ENCODE measurements at places on chromosomes 5 and 9.

DNA sequence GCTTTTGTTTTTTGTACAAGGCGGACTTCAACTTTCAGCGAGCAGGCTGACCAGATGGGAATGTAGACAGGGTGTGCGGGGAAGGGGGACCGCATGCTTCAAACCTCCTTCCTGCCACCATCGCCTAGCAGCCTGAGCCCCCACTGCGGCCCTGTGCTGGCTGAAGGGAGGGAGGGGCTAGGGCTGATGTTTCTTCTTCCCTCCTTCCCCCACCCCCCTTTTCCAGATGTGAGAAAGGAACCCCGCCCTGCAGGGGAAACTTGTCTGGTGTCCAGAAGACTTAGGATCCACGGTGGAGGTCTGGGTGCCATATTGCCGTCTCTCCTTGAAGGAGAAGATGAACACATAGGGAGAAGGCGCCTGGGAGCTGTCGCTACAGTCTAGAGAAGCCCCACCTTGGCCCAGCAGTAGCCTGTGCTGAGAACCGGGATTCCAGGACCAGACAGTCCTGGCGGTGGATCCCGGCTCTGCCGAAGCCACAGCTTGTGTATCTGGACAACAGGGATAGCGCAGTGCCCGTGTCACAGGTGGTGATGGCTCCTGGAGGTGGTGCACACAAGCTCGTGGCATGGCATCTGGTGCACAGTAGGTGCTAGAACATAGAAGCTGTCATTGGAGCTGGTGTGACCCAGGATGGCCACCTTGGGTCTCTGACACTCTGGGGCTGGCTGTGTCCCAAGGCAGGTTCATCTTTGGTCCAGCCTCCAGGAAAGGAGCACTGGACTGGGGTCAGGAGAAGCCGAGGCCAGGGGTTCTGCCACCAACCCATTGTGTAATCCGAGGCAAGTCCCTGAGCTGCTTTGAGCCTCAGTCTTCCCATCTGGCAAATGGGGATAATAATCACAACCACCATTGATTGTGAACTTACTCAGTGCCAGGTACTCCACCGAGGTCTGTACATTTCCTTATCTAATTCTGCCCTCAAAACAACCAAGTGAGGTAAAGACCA, 205.6 kb downstream of the C9orf50 start:
- DNase-seq, result no peak

DNA sequence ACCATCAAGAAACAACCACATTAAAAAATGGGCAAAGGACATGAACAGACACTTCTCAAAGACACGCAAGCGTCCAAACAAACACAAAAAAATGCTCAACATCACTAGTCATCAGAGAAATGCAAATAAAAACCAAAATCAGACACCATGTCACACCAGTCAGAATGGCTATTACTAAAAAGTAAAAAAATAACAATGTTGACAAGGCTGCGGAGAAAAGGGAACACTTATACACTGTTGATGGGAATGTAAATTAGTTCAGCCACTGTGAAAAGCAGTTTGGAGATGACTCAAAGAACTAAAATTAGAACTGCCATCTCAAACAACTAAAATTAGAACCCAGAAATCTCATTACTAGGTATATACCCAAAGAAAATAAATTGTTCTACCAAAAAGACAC, 80.4 kb downstream of the CAAP1 start:
- DNase-seq, result no peak

DNA sequence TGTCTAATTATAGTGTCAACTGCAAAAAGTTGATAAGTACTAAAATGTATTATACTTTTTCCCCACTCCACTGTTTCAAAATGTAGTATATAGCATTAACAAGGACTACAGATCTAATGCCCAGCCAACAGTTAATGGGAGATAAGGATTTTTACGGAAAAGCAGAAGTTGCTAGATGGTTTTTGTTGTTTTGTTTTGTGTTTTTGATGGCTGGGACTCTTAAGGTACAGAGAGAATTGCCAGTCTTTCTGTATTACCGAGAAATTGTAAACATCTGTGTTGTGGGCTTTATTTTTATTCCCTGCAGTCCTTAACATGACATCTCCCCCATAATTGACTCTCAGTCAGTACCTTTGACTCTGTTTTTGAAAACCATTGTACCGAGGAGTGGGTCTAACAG, 44.0 kb downstream of the TRIO start:
- DNase-seq, result no peak

DNA sequence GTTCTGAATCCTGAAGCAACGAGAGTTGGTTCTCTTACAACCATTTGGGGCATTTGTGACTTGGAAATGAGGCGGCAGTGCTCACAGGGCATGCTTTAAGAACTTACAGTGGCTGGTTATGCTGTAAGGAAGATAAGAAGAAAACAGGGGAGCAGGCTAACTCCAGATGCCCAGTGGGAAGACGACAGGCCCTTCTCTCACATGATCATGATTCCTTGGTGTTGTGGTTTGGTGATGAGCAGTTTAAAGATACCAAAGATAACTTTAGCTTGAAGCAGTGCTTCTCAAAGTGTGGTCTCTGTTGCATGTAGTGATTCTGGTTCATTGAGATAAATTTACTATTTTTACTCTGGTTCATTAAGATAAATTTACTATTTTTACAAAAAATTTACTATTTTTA, 2.6 kb upstream of the HABP4 start:
- no peak for DNase-seq

DNA sequence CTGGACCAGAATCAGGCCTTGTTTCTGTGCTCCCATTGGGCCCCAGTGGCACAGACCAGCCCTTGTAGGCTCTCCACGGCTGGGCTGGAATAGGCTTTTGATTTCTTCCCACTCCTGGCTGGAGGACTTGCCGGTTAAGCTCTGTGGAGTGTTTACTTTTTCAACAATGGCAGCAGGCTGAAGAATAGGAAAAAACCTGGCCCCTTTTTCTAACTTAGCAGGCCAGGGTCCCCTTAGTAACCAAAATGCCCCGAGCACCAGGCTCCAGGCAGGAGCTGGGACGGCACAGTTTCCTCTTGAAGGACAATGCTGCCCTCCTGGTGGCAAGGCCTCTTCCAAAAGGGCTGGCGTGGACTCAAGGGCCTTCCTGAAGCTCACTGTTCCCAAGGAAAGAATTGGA, 230.3 kb downstream of the CRB2 start:
- DNase-seq, result no peak

GRCh38 chr5:33641744-33642505, 201.2 kb downstream of the TARS1 start:
- DNase-seq, result no peak

DNA sequence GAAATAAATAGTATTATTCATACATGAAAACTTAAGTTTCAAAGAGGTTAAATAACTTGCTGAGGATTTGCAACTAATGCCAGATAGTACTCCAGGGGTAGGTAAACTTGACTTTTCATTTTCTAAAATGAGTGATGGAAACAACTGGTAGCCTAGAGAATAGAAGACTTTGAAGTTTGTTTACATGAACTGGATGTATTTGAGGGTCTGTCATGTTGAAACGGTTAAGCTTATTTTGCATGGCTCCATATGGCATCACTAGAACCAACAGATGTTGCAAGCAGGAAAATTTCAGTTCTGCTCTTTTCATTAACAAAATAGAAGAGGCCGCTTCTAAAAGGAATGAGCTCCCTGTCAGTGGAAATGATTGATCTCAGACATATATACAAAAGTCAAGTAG, 105.1 kb upstream of the SGCD start:
- DNase-seq, result no peak

- DNase-seq, result no peak
These were observed 25.7 kb upstream of the KCNV2 start for GRCh38 chr9:2691626-2692025.

GRCh38 chr5:83197326-83197967, 120.1 kb downstream of the XRCC4 start:
- DNase-seq, result no peak

- DNase-seq, result no peak
These were observed 280.1 kb downstream of the MARCHF11 start for GRCh38 chr5:15899481-15899880.

- no peak for DNase-seq
These were observed 62.5 kb upstream of the EPB41L4B start for GRCh38 chr9:109383356-109383755.

DNA sequence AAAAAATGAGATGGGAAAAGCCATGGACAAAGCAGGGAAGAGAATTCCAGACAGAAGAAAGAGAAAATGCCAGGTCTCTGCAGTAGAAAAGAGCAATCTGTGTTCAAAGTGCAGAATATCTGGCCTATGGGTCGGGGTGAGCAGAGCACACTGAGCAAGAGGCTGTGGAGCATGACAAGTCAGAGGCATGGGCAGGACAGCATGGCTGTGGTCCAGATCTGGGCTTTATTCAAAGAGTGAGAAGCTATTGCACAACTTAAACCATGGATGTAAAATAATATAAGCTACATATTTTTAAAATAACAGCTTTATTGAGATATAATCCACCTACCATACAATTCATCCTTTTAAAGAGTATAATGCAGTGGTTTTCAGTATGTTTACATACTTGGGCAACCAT, 133.1 kb upstream of the SPDL1 start:
- DNase-seq, result no peak

DNA sequence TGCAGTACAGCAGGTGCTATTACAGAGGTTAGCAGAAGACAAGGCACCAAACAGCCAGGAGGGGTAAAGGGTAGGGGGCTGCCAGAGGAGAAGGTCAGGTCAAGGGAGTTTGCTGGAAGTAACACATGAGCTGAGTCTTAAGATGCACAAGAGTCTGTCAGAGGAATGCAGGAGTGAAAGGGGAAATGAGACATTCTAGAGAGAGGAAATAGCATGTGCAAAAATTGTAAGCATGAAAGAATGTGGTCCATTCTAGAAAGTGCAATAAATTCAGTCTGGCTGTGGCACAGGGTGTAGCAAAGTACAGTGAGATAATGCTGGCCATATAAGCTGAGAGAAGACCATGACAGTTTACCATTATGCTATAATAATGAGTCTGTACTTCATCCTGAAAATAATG, 6.6 kb downstream of the GOLGA1 start:
- no peak for DNase-seq

- no peak for DNase-seq
These were observed 559.7 kb downstream of the ACTL7B start for GRCh38 chr9:108296056-108296455.

DNA sequence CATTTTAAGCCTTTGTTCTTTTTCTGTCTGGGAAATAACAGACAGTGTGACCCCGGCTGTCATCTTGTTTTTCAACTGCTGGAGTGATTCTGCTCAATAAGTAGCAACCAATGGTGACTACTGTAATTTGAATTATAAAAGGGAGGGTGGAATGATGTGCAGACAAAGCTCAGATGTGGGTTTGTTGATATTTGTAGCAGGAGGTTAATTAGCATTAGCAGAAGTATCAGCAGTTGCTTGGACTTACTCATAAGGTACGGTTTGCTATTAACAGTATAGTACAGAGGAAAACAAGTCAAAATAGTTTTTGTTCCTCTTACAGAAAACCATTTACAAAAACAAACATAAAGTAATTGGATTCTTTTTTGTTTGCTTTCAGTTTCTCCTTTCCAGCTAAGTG, 140.4 kb downstream of the TUSC1 start:
- no peak for DNase-seq

- DNase-seq, result no peak
These were observed 112.3 kb upstream of the SMIM23 start for GRCh38 chr5:171673328-171673727.

DNA sequence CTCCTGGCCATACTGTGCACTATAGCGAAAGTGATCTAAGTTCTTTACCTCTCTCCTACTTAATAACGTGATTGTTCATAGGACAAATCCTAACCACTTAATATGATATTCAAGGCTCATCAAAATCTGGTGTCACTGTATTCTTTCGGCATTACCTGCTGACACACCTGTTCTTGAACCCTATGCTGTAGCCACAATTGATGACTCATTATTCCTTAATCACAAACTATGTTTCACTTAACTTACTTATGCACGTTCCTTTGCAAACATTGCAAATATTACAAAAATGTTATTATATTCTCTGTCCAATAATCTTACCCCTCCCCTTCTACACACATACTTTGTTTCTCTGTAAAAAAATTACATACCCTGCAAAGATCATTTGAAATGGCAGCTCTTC, 158.1 kb upstream of the ADRA1B start:
- no peak for DNase-seq

- DNase-seq, result no peak
These were observed 41.1 kb upstream of the ICE1 start for GRCh38 chr5:5381310-5381913.

DNA sequence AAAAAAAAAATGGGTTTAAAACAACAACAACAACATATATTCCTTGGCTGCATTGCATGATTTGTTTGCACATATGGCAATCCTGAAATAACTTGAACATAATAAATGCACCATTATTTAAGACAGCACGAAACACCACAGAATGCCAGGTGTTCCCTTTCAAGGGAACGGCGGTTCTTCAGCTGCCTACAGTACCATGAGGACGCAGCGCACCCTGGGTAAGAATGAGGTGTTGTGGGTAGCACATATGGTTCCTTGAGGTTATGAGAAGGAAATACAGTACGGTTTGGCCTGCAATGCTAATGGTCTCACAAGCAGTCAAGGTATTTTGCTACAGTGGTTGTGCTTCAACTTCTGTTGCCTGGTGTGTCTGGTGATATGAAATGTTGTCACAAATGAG, 174.8 kb downstream of the SLC12A2 start:
- DNase-seq, result no peak

- DNase-seq, result no peak
These were observed 14.3 kb upstream of the SH3RF2 start for GRCh38 chr5:145922059-145922458.

DNA sequence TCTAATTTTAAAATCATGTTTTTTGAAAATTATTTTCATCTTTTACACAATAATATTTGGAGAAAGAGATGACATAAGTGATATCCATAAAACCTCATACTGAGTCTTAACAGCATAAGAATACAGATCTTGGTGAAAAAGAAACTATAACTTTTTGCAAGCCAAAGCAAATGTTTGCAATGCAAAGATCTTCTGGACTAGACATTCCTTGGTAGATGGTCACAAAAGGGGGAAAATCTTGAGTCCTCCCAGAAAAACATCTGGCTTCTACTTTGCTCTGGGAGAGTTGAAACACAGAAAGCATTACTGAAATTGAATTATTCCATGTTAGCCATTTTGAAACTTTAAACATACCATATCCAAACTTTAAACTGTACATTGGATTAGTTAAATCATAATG, 308.2 kb downstream of the ANXA1 start:
- DNase-seq, result no peak

- DNase-seq, result no peak
These were observed 28.8 kb upstream of the ADAMTS2 start for GRCh38 chr5:179373961-179374505.

GRCh38 chr5:76339919-76340318, 63.2 kb upstream of the IQGAP2 start:
- no peak for DNase-seq

- DNase-seq, result no peak
These were observed 1020.2 kb downstream of the NR2F1-AS1 start for GRCh38 chr5:92560698-92561401.

DNA sequence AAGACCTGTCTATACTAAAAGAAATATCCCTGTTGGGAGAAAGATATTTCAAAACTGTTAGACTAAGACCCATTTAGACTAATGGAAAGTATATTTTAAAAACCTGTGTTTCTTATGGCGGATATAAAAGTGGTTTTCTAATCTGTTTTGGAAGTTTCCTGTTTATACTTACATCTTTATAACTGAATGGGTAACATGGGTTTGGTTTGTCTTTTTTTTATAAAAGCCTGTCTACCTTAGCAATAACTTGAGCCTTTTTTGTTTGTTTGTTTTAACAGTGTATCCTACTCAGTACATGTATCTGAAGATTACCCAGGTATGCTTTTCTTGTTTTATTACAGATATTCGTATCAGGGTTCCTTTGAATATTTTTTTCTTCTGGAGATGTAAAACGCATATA, 83.4 kb downstream of the PARP8 start:
- no peak for DNase-seq
